IMR-90 (cell line): ENCODE measurements at places on chromosomes 2 and 18. TPM values are rescaled to one million over a fixed set of nuclear protein-coding genes. Genes with fewer than 3 reads are reported as not detected.

Gene RAD51AP2
- total RNA-seq: not detected in 2 replicates

Gene SPP2
- total RNA-seq: not detected in 2 replicates

Gene FTCDNL1
- 0.18 and 0.28 TPM in 2 replicates for total RNA-seq

Gene GPR39
- 7.2 and 9.0 TPM in 2 replicates for total RNA-seq

- no peak for DNase-seq
Observed at GRCh38 chr2:9647884-9648283, 17.1 kb upstream of the YWHAQ start.

DNA sequence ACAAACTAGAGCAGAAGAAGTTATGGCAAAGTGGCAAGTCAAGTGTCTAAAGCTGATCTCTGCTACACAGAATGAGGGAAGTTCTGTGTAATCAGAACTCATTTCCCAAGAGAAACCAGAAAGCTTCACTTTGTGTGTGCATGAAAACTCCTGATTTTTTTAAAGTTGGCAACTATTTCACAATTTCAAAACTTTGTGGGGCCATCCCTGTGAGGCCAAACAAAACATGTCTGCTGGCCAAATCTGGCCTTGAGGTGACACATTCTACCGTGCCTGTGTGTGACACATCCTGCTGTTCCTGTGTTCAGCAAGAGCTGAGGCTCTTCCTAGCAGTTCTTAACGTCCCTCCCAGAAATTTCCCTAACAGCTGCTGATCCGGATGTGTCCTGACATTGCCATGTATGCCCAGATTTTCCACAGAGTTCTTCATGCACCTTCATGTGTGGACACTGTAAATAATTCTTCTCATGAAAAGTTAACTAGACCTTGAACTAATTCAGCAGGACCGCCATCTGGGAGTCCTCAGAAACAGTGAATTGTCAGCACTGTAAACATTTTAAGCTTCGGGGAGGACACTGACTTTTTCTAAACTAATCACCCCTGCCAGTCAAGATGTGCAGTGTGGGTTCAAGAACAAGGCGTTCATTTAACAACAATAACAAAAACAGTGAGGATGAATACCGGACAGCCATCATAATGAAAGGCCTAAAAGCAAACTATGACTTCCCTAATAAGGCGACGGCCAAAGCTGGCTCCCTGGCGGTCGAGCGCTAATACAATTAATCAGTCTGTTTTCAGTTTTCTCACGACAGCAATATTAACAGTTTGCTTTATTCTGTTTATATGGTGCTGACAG lies 99.0 kb downstream of the PLEKHM3 start:
- peak; percentile 85 for DNase-seq

- DNase-seq: no peak
Observed at GRCh38 chr2:217877866-217878265, 124.9 kb downstream of the TNS1 start.
